Stimulated activated CD4-positive, alpha-beta T cell treated with anti-CD3 and anti-CD28 coated beads, Interleukin-1b, Interleukin-23, amount 100 ng/mL, for 4 hours (primary cell): ENCODE measurements at places on chromosomes 3 and 15.

DNA sequence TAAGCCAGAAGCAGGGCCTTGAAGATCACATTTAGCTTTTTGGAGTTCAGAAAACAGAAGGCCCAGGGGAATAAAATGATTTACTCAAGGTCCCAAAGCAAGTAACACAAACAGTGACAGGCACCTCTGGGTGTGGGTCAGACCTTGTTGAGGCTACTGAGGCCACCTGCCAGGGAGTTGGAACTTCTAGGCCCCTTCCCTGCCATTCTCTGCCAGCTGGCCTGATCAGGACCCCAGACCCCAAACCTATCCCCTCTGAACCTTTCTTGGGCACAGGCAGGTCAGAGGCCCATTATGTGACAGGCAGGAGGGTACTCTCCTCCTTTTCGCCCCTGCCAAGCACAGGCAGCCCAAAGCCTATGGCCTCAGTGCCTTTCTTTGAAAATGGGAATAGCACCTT, 49.4 kb upstream of the ATP2B2 start:
- no peak for DNase-seq

DNA sequence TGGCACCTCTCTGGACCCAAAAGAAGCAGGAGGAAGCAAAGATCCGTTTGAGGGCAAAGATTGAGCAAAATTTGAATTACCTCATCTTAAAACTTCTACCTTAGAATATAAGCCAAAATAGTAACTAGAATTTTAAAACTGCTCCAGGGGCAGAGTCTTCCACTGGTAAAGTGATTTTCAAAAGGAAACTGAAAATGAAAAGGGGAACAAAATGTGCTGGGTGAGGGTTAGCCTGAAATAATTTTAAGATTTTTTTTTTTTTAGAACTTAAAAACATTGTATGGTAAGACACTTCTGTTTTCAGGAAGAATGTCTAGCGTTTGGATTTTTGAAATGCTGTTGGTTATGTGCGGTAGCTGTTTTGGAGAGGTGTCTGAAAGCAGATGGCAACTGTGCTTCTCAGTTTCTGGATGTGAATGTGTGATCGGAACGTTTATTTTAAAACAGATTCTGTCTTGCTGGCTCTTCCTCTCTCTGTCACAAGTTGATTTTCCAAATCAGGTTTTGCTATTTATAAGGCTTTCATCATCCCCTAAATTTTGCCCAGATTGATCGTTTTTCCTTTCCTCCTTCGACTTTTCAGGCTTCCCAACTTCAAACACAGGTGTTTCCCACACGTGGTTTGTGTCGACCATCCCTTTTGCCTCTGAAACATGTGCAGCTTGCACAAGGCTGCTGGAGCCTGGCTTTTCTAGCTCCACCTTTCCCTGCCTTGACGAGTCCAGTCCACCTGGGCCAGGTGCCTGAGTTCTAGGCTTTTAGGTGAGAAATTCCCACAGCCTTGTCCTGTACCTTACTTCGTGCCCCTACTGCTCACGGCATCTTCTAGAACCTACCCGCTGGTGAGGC, 3.3 kb downstream of the LRRK1 start:
- DNase-seq, result no peak

DNA sequence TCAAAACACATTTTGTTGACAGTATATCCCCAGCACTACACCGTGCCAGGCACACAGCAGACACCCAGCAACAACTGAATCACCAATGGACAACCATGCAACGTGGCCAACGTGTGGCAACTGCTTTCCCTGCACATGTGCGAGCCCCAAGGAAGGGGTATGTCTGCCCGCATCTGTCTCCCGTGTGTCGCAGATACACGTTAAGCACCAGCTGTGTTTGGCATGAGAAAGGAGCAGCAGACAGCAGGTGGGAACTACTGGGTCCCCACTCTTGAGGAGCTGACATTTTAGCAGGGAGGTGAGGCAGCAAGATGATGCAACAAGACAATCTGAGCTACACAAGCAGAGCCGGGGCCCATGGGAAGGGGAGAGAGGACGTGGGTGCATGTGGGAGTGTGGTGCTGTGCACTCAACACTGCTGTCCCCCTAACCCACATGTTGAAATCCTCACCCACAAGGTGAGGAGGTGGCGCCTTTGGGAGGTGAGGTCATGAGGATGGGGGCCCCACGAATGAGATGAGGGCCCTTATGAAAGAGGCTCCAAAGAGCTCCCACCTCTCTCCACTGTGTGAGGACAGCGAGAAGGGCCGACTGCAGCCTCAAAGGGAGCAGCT, 56.2 kb downstream of the ROPN1B start:
- no peak for DNase-seq

DNA sequence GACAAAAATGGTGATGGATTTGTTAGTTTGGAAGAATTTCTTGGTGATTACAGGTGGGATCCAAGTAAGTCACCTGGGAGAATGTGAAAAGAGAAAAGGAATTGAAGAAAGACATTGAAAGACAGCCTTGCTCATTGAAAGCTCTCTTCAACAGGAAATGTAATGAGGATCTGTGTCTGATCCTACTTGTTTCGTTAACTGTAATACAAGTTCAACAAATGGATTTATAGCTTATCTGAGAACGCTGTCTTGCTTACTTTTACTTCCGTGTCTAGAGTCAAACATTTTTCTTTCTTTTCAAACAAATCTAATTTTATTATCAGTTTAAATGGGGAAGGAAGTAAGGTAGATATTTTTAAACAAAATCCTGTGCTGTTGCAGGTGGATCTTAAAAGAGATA, 15.9 kb downstream of the RCN2 start:
- DNase-seq, result no peak

DNA sequence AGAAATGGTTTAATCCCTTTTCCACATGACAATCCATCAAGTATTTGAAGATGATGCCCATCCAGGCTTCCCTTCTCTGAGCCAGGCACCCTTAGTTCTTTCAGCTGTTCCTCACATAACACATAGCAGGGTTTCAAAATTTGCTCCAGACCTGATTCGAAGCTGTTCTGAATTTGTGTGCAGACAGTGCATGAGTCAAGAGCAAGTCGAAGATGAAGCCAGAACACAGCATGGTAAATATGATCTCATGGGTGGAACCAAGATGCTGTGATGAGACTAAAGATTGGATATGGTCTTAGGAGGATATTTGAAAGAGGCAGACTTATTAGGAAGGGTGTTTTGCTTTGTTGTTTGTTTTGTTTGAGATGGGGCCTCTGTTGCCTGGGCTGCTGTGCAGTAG, 32.6 kb upstream of the PDE8A start:
- DNase-seq, result no peak

- DNase-seq, result no peak
These were observed 84.4 kb upstream of the MEX3B start for GRCh38 chr15:82130248-82130647.

DNA sequence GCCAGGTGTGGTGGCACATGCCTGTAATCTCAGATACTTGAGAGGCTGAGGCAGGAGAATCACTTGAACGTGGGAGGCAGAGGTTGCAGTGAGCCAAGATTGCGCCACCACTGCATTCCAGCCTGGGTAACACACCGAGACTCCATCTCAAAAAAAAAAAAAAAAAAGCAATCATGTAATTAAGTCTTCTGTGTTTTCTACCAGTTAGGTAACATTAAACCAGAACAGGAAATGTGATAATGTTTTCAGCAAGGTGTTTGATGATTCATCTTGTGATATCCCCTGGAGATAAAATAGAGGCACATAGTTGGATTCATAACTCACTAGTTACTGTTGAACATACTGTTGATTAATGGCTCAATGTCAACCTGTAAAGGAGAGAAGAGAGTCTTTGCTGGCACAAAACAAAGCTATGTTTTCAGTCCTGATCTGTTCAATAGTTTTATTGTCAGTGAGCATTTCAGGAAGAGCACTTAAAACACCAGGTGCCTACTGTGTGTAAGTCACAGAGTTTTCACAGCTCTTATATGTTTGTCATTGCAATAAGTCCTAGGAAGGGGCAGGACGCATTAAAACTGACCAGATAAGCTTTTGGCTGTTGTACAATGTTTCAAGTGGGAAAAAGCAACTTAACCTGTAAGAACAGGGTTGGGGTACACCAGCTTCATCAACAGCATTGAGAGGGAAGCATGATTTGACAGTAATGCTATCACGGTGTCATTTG, 19.5 kb downstream of the DNAJB11 start:
- no peak for DNase-seq

DNA sequence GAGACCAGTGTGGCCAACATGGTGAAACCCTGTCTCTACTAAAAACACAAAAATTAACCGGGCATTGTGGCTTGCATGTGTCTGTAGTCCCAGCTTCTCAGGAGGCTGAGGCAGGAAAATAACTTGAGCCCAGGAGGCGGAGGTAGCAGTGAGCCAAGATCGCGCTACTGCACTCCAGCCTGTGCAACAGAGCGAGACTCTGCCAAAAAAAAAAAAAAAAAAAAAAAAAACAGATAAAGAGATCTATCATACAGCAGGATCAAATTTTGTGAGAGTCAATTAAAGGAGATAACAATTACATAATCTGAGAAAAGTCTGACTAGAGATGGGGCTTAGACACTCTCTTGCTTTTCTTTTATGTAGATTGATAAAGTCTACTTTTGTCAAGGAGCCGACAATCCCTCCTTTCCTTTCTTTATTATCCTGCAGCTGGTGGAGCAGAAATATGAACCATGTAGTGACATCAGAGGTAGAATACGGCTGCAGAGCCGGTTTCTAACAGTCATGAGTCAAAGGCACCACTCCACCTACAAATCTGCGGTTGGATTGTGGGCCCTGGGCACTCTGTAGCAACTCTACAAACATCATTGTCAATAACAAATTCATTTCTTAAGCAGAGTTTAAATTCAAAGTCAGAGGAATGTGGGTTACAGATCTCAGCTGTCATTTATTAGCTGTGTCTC, 9.0 kb downstream of the C2CD4A start:
- DNase-seq, result no peak
